Ovary (tissue), 10 donors: ENCODE measurements at places on chromosomes 12 and 14. TPM values are rescaled to one million over a fixed set of nuclear protein-coding genes. Genes with fewer than 3 reads are reported as not detected.

The IFT81 gene
- total RNA-seq: 21.4 TPM

DNA sequence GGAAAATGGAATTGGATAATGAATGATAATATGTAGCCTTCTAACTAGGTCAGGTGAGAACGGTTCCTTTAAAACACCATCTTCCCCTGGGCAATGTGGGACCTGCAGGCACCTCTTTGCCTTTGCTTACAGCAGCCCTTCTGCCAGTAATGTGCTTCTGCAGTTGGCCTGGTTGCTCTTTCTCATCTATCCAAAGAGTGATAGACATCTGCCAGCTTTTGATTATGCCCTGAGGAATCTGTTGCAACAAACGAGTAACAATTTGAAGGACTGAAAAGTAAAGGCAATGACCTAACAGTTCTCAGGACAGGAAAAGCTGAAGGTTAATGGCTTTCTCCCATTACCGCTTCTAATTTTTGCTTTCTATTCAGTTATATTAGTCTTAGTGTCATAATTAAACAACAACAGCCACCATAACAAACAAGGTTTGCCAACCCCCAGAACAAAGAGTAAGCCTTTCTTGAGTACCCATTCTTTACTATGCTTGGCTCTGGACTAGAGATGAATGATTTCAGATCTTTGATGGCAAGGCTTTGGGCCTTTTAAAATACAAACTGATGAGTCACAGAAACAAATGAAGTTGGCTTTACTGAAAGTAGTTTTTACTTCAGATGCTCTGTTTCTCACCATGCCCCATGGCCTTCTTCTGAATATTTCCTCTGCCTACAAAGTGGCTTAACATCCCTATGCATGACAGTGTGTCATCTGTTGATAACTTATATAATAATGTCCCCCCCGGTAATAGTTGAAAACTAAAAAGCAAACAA, 76.1 kb upstream of the KRR1 start:
- no peak overlapping the region for H3K4me3 ChIP-seq
- no peak overlapping the region for H3K27ac ChIP-seq
- no peak for DNase-seq
- H3K36me3 ChIP-seq: no peaks in the 10 kb centered on the region
- no peaks in the 10 kb centered on the region for H3K4me1 ChIP-seq
- no peaks in the 10 kb centered on the region for H3K27me3 ChIP-seq

DNA sequence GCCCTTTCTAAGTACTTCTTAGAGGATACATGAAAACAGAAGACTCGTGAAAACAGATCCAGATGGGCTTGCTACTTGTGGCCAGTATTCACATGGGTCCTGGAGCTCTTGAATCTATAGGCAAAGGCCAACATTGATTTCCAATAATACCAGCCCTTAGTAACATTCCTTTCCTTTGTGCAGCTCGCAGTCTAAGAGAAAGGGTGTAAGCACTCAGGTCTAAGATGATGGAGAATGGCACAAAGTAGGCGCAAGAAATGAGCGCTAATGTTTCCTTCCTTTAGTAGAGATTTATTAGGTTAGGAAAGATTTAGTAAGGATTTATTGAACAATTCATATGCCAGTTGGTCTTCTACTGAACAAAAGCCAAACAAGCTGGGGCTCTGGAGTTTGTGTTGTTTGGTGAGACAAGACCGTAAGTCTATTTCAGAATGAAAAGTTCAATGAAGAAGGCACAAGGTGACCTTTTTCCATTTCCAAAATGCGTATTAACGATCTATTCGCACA, 525 bp downstream of the RNU6-8 start:
- H3K27me3 ChIP-seq: no peaks in the 10 kb centered on the region
- DNase-seq: no peak
- H3K36me3 ChIP-seq: no peaks in the 10 kb centered on the region
- peak overlapping the region; percentile 56 for H3K4me3 ChIP-seq

The B3GNT4 gene
- total RNA-seq: not detected

DNA sequence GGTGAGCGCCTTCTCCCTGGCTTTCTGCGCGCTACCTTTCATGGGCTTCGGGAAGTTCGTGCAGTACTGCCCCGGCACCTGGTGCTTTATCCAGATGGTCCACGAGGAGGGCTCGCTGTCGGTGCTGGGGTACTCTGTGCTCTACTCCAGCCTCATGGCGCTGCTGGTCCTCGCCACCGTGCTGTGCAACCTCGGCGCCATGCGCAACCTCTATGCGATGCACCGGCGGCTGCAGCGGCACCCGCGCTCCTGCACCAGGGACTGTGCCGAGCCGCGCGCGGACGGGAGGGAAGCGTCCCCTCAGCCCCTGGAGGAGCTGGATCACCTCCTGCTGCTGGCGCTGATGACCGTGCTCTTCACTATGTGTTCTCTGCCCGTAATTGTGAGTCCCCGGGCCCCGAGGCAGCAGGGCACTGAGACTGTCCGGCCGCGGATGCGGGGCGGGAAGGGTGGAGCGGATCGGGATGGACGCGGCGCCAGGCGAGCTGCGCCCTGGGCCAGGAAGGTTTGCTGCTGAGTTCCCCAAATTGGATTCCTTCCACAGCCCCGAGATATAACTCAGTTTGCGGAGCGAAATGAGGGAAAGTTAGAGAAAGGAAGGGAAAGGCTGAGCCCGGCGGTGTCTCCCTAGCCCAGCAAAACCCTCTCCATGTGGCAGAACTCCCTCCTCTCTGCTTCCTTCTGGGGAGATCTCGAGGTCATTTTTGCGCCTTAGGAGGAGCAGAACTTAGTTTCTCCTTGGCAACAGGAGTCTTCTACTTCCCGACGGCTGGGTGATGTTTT, 972 bp downstream of the PTGDR start:
- no peak for DNase-seq
- peaks cover 5% of the 10 kb centered on the region for H3K4me1 ChIP-seq
- peak overlapping the region; percentile 47 for H3K4me3 ChIP-seq

The DUSP16 gene
- total RNA-seq: 22.7 TPM

- no peaks in the 10 kb centered on the region for H3K36me3 ChIP-seq
- H3K27me3 ChIP-seq: no peaks in the 10 kb centered on the region
- no peak overlapping the region for H3K27ac ChIP-seq
- H3K4me1 ChIP-seq: no peaks in the 10 kb centered on the region
- no peak overlapping the region for H3K4me3 ChIP-seq
Observed at GRCh38 chr12:14514946-14515345, 52.7 kb downstream of the PLBD1 start.

GRCh38 chr14:50051106-50051505, 65.3 kb downstream of the VCPKMT start:
- H3K27me3 ChIP-seq: no peaks in the 10 kb centered on the region
- no peak for DNase-seq
- no peak overlapping the region for H3K4me3 ChIP-seq
- H3K4me1 ChIP-seq: no peaks in the 10 kb centered on the region
- H3K27ac ChIP-seq: no peak overlapping the region
- H3K36me3 ChIP-seq: no peaks in the 10 kb centered on the region

- peak overlapping the region; percentile 87 for H3K4me3 ChIP-seq
- DNase-seq: no peak
- H3K27me3 ChIP-seq: no peaks in the 10 kb centered on the region
- H3K36me3 ChIP-seq: no peaks in the 10 kb centered on the region
- H3K27ac ChIP-seq: no peak overlapping the region
Observed at GRCh38 chr12:69240631-69240995, 1.2 kb downstream of the CPSF6 start.

DNA sequence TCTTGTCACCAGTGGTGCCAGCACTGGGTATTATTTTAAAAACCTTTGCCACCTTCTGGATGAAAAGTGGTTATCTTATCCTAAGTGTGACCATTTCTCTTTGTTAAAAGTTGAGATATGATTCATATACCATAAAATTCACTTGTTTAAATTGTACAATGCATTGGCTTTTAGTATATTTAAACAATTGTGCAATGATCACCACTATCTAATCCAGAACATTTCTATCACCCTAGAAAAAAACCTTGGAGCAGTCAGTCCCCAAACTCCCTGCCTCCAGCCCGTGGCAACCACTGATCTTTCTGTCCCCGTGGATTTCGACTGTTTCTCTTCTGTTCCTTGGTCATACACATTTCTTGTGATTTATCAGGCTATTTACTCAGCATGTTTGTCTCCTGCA, 28.3 kb downstream of the SH2B3 start:
- no peaks in the 10 kb centered on the region for H3K36me3 ChIP-seq
- DNase-seq: no peak
- H3K27me3 ChIP-seq: no peaks in the 10 kb centered on the region
- H3K4me1 ChIP-seq: peaks cover 20% of the 10 kb centered on the region
- H3K27ac ChIP-seq: peak overlapping the region; percentile 3

- DNase-seq: no peak
- H3K4me3 ChIP-seq: no peak overlapping the region
- no peaks in the 10 kb centered on the region for H3K27me3 ChIP-seq
- no peak overlapping the region for H3K27ac ChIP-seq
- H3K4me1 ChIP-seq: peaks cover 3% of the 10 kb centered on the region
Observed at GRCh38 chr12:4026020-4026358, 152.8 kb upstream of the PARP11 start.

DNA sequence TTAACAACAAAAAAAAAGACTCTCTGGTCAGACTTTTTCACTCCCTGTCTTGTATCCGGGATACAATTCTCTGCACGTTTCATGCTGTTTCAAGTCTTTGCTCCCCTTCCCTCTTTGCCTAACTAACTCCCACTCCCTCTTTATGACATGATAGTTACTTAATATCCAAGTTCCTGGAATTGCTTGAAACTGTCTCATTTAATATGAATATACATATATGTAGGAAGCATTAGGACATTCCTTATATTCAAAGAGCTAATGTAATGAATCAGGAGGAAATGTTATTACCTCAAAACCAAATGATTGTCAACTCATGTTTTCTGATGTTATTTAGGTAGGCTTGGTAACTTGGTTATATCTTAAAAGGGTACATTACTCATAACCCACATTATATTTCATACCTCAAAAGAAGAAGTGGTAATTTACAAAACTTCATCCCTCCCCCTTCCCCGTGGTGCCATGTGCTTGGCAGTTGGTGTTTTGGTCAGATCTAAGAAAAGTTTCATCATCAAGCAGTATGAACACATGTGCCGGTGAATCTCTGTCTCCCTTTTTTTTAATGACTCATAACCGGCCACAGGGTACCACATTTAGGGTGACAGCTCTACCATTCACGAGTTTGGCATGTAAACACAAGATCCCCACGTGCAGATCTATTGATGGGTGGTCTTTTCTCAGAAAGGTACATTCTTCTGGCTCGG, 56.5 kb downstream of the HCAR2 start:
- H3K4me3 ChIP-seq: no peak overlapping the region
- no peaks in the 10 kb centered on the region for H3K4me1 ChIP-seq
- no peaks in the 10 kb centered on the region for H3K27me3 ChIP-seq

- H3K4me3 ChIP-seq: no peak overlapping the region
- H3K36me3 ChIP-seq: no peaks in the 10 kb centered on the region
- DNase-seq: no peak
- H3K4me1 ChIP-seq: no peaks in the 10 kb centered on the region
- no peak overlapping the region for H3K27ac ChIP-seq
- H3K27me3 ChIP-seq: no peaks in the 10 kb centered on the region
Observed at GRCh38 chr12:114530417-114530816, 124.5 kb upstream of the TBX5 start.

DNA sequence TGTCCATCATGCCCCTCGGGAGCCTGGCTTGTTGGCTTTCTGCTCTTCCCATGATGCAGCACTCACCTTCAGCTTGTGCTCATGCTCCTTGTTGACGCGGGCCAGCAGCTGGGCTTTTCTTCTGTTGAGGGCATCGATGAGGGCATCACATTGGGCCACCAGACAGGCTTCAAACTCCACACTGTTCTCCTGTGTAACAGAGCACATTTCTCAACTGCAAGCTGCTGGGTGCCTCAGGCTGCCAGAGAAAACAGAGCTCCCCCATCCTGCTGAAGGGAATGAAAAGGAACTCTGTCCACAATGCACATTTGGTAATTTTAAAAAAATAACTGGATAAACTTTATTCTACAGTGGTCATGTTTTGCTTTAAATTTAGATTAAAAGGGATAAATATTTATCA, 72.1 kb downstream of the TRIM9 start:
- no peak overlapping the region for H3K27ac ChIP-seq
- H3K36me3 ChIP-seq: no peaks in the 10 kb centered on the region
- no peaks in the 10 kb centered on the region for H3K27me3 ChIP-seq
- no peak for DNase-seq

GRCh38 chr14:24430682-24431568, 1.2 kb downstream of the KHNYN start:
- H3K36me3 ChIP-seq: no peaks in the 10 kb centered on the region
- peak overlapping the region; percentile 71 for H3K4me3 ChIP-seq
- peak overlapping the region; percentile 92 for H3K27ac ChIP-seq
- no peaks in the 10 kb centered on the region for H3K27me3 ChIP-seq
- peaks cover 11% of the 10 kb centered on the region for H3K4me1 ChIP-seq
- DNase-seq: peak; percentile 61

- H3K27ac ChIP-seq: no peak overlapping the region
- DNase-seq: peak; percentile 65
- H3K27me3 ChIP-seq: no peaks in the 10 kb centered on the region
- H3K36me3 ChIP-seq: no peaks in the 10 kb centered on the region
- H3K4me1 ChIP-seq: no peaks in the 10 kb centered on the region
- H3K4me3 ChIP-seq: no peak overlapping the region
Observed at GRCh38 chr14:66281036-66281776, 205.0 kb upstream of the CCDC196 start.

DNA sequence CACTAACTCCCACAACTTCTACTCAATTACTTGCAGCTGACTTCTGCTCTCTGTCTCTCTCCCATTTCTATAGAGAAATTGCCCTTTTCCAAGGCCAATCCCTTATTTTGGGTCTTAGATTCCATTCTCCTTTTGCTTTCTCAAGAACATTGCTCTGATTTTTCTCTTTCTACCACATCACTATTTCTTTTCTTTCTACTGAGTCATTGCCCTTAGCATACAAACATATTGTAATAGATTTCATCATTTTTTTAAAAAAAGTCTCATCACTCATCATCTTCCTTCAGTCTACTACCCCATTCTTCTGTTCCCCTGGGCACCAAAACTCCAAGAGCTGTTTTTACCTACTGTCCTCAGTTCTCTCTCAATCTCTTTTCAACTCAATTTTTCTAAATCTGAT, 4.4 kb upstream of the KCNA1 start:
- H3K4me3 ChIP-seq: no peak overlapping the region
- H3K4me1 ChIP-seq: peaks cover 5% of the 10 kb centered on the region
- no peaks in the 10 kb centered on the region for H3K36me3 ChIP-seq
- no peak overlapping the region for H3K27ac ChIP-seq
- H3K27me3 ChIP-seq: no peaks in the 10 kb centered on the region
- DNase-seq: no peak

The TMEM116 gene
- 14.7 TPM for total RNA-seq

The ESPL1 gene
- 0.87 TPM for total RNA-seq

GRCh38 chr12:31257784-31258183, 68.2 kb downstream of the SINHCAF start:
- DNase-seq: no peak
- no peaks in the 10 kb centered on the region for H3K27me3 ChIP-seq
- H3K27ac ChIP-seq: no peak overlapping the region
- H3K4me1 ChIP-seq: no peaks in the 10 kb centered on the region

The DTX3 gene
- total RNA-seq: 53.1 TPM
